NCI-H748 treated with DMSO at 0.1 percent for 48 hours (cell line): ENCODE measurements at places on chromosomes 16 and 17.

- no peak for DNase-seq
Observed at GRCh38 chr17:27616414-27616813, 14.6 kb upstream of the LGALS9 start.

GRCh38 chr16:29744541-29745101 lies 1.2 kb downstream of the C16orf54 start:
- no peak for DNase-seq

DNA sequence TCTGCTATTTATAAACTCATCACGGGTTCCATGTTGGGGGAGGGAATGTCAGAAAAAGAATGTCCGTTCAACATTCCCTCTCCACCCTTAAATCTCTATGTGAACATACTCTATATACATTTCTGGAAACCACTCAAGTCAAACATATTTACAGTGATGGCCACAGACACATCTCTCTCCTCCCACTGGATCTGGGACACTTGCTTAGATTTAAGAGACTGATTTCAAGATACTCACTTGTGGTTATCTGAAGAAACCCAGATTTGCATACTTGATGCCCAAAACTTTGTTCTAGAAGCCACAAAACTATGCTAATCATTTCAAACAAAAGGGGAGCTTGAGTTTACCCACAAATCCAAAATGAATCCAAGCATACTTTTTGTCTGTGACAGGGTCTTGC lies 182.9 kb upstream of the SOX9 start:
- DNase-seq = peak; percentile 32

DNA sequence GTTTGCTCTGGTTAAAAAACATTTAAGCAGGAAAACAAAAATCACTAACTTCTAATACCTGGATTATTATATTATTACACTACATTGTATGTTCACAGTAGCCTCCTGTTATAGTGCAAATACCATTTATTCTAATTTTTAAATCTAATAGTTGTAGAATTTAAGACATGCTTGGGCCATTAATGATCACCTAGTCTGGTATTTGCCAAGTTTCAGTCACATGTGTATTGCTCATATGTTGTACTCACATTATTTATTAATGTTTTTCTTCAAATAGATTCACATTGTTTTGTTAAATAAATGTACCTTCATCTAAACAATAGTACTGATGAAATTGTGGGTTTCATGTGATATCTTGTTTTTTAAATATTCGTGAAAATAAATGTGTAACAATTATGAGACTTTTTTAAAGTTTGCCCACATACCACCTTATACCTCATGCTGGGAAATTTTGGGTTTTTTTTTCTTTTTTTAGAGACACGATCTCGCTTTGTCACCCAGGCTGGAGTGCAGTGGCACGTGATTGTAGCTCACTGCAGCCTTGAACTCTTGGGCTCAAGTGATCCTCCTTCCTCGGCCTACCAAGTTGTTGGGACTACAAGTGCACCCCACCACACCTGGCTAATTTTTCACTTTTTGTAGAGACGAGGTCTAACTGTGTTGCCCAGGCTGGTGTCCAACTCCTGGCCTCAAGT lies 5.9 kb downstream of the ZNF771 start:
- no peak for DNase-seq

- no peak for DNase-seq
Observed at GRCh38 chr16:80569440-80570105, 28.8 kb downstream of the DYNLRB2 start.

GRCh38 chr16:2035431-2036199 lies 8.9 kb downstream of the NHERF2 start:
- no peak for DNase-seq

DNA sequence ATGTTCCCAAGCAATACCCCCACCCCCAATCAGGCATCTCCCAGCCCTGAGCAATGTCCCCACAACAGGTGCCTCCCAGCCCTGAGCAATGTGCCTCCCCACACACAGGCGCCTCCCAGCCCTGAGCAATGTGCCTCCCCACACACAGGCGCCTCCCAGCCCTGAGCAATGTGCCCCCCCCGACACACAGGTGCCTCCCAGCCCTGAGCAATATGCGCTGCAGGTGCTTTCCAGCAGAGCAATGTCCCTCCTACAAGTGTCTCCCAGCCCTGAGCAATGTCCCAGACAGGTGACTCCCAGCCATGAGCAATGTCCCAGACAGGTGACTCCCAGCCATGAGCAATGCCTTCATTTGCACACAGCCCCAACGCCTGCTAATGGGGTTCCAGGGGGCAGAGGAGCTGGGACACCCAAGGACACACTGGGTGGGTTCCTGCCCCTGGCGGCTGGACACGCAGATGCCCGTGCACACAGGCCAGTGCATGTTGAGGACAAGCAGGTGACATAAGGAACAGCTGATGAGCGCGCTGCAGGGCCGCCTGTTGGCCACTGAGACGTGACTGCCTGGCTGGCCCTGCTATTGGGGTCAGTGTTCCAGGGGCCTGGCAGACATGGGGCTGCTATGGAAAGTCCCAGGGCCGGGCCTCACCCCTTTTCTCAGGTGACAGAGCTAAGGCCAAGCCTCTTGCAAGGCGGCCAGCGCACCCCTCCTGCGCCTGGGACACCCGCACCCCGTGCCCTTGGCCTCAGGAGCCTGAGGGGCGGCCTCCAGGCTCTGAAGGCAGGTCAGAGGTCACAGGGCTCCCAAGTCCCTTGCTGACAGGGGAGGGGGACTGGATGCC lies 26.9 kb upstream of the PABPN1L start:
- DNase-seq = no peak

DNA sequence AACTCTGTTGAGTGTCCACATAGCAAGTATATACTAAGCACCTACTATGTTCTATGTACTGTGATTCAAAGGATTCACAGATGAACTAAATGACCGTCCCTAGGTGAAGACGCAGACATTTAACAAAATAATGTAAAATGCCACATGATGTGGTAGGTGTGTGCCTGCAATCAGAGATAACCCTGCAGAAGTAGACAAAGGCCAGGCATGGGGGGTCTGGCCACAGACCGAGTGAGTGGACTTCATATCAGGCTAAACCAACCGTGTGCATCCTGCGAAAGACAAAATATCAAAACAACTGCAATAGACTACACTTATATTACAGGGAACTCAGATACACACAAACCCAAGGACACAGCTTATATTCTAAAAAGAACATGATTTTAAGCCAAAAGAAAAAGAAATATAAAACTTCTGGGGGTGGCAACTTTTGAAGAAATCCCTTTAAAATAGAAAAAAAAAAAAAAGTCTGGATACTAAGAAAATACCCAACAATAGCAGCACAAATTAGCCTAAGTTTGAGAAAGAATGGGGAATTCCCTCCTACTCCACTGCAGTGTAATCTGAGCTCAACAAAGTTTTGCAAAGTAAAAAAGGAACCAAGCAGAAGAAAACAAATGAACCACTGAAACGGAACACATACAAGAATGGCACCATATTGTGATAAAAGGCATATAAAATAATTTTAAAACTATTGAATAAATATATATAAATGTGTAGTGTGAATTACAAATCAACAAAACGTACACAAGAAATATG lies 12.3 kb downstream of the HSDL1 start:
- no peak for DNase-seq

GRCh38 chr17:17540278-17540906 lies 44.2 kb upstream of the RASD1 start:
- no peak for DNase-seq

- peak; percentile 23 for DNase-seq
Observed at GRCh38 chr17:1487939-1488825, 4.3 kb downstream of the MYO1C start.

GRCh38 chr17:45888392-45888791 lies 6.0 kb upstream of the MAPT start:
- DNase-seq = no peak

DNA sequence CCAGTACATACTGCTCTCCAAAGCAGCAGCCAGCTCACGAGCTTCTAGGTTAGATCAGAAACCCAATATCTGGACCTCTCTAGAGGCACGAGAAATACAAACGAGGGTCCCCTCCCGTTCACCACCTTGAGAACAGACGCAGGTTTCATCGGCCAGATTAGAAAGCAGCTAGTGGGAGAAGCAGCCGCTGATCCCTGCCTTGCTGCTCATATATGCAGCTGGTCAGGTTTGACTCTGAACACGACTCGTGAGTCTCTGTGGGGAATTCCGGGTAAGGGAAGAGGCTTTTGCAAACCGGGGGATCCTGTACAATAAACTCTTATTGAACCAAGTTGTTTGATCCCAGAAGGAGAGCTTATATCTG lies 1.6 kb downstream of the VAT1L start:
- DNase-seq = no peak

GRCh38 chr16:89934611-89935553 lies 11.7 kb downstream of the TUBB3 start:
- no peak for DNase-seq
